ENCODE measurements at places on chromosomes 7 and 10.

GRCh38 chr7:132059141-132059540 lies 502.7 kb upstream of the PODXL start:
- no peak for DNase-seq

GRCh38 chr7:151388430-151388829 lies 21.4 kb downstream of the WDR86 start:
- no peak for DNase-seq

DNA sequence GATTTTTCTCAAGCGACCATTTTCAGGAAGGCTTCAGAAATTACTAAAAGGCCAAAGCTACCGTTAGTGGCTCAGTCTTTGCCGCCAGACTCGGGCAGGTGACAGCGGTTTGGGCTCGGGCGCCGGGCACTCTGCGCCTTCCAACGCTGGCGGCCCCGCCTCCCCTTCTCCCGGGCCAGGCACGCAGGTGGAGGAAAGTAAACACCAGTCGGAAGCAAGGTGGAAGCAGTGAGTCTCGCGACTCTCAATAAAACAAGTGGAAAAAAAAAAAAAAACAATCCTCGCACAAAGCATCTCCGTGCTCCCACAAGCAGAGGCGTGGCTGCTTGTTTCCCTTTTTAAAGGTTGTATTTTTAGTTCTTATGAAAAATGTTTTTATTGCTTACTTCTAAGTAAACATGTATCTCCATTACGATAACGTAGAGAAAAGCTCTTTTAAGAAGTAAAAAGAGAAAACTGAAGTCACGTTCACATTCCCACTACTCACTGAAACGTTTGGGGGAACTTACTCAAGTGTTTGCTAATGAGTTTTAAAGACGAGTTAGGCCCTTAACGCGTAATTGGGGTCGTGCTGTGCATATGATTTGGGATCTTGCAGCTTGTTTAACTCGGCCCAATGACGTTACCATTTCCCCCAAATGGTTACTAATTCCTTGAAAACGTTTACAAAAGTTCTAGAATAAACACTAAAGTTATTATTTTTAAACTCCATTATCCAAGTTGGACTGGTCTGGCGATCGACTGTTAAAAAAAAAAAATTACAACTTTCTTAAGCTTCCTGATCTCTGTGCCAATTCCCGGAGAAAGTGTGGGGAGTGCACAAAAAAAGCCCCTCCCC lies 864 bp downstream of the CDCA7L start:
- peak; percentile 58 for DNase-seq

DNA sequence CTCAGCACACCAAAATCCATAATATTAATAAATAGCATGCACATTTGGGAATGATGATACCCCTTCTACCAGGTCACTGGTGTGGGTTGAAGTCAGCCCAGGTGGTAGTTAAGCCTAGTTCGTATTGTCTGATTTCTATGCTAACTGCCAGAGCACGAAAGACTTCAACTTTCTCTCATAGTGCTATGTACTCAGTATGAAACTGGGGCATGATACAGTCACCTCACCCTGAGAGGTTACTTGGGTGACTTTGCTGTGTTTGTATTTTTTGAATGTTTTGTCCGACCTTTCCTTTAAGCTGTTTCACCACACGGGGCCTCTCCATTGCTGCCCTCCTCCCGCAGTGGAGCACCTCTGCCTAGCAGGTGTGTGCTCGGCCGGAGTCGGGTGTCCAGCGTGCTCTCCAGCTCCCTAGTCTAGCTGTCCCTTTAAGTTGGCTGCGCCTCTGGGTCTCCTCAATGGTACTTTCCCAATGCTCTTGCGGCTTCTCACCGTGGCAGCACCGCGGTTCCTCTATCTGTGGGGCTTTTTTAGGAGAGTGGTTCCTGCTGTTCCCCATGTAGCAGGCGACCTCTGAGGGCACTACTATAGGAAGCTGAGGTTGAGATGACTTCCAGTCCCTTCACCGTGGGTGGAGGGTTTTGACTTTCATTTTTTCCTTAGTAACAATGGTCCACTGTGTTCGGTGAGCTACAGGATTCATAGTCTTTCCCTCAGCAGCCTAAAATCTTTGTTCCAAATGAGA lies 524.0 kb upstream of the PFKP start:
- DNase-seq, result no peak

GRCh38 chr7:34327681-34328080 lies 330.3 kb upstream of the NPSR1 start:
- DNase-seq, result no peak

GRCh38 chr10:28542728-28543127 lies 9.8 kb downstream of the WAC start:
- DNase-seq, result no peak

GRCh38 chr7:149689291-149689721 lies 84.1 kb downstream of the ZNF467 start:
- no peak for DNase-seq

DNA sequence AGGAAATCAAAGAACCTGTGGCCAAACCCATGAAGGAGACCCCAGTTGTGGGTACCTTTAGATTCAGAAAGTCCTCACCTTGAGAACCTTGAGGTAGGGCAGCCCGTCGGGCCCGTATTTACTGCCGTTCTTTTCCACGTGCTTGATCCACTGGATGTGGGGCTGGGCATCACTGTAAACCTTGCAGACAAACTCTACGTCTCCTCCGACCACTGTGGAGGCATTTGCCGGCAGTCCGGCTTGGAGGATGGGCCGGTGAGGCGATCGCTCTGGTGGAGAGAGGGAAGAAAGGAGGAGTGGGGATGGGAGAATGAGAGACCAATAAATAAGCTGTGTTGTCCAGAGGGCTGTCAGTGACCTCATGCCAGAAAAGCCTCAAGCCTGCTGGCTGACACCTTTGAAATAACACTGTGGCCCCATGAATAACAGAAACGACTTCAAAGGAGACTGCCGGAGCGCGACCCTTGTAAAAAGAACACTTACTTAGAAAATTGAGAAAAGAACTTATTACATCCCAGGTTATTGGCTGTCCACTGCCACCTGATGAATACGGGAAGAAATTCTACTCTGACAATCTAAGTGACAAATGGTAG lies 78.2 kb downstream of the FGFR2 start:
- DNase-seq, result no peak

All from NCI-H1048 (cell line).